ENCODE measurements at places on chromosomes 2 and 18.

- DNase-seq: no peak
Measured at GRCh38 chr18:73313476-73313875, 445.7 kb upstream of the NETO1 start.

GRCh38 chr2:23381485-23381884 is 3.5 kb upstream of the KLHL29 start:
- no peak for DNase-seq

DNA sequence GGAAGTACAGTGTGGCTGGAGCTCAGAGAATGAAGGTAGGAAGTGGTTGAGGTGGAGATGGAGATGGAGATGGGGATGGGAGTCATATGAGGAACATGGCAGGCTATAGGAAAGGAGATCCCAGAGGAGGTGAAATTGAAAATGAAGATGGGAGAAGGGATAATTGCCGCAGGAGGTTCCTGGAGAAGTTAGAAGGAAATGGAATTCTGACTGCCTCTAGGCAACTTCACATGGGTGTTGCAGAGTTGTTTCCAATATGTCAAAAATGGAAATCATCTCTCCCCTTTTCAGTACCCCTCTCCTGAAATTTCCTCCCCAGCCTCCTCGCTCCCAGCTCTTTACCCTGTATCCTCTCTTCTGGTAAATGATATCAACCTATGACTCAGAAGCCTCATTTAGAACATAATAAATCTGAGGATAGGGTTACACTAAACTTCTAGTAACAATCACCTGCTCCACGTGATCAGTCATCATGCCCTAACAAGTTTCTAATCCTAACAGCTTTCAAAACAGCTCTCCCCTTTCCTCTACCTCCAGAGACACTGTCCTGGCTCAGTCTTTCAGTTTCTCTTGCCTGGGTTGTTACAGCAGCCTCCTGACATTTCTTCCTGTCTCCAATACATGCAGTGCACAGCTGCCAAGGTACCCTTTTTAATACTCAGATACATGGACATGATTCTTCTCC is 201.9 kb upstream of the RBMS1 start:
- no peak for DNase-seq

GRCh38 chr2:181781078-181781786 is 100.9 kb upstream of the NEUROD1 start:
- DNase-seq: no peak

DNA sequence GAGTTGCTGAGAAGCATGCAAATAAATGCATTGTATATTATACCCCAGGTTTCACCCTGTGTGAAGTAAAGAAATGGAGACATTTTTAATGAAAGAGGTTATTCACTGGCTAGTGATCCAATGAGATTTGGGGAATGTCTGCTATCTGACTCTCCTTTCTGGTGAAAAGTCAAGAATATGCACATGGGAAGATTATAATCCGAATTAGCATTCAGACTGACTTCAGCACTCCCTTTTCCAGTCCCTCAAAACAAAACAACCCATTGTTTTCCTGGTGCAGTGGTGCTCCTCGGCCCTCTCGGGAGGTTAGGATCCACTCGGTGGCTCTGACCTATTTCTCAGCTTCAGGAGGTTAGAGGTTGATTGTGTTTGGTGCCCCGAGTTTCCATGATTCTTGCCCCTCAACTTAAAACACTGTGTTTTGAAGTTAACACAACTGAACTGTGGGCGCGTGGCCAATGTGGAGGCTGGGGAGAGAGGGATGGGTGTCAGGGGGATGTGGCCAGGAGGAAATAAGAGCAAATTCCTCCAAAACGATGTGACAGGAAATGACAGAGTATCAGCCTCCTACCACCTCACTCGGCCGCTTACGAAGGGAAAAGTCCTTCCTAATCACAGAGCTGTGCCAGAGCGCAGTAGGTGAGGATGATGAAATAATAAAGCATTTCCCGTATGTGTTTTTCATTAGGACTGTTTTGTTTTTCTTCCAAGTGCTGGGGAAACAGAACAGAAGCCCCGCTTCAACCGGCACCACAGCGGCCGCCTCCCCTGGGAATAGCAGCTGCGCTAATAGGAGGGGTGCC is 440.1 kb downstream of the MTX2 start:
- DNase-seq: peak; percentile 47

DNA sequence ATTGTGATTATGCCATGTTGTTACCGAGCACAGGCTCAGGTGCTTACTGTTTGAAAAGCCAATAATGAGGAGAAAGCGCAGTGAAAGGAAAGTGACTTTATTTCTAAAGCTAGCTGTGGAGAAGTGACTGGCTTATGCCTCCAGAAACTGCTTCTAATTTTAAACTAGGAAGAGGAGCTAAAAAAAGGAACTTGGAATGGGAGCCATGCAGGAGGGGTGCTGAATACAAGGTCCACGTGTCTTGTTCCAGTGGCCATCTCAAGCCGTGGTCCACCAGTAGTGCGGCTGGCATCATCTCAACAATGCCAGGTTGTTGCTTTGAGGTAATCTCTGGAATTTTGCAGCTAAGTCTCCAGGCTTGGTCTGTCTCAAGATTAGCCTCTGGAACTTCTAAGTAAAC is 282.0 kb downstream of the THSD7B start:
- DNase-seq: no peak

DNA sequence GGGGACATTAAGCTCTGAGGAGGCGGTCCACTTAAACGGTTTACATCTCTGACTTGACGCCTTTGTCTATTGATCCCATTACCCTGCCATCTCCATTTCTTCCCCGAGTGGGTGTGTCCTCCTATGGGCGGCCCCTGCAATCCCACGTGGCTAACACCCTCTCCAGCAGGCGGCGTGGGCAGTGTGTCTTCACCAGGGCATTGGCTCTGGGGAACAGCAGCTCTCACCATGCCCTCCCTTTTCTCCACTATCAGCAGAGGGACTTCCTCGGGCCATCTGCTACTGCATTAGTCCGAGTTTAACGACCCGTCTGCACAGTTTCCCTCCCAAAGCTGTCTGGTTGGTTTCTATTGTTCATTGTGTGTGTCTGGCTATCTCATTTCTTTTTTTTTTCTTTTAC is 511.9 kb upstream of the NRP2 start:
- no peak for DNase-seq

GRCh38 chr2:88590998-88591613 is 36.2 kb downstream of the EIF2AK3 start:
- peak; percentile 71 for DNase-seq

DNA sequence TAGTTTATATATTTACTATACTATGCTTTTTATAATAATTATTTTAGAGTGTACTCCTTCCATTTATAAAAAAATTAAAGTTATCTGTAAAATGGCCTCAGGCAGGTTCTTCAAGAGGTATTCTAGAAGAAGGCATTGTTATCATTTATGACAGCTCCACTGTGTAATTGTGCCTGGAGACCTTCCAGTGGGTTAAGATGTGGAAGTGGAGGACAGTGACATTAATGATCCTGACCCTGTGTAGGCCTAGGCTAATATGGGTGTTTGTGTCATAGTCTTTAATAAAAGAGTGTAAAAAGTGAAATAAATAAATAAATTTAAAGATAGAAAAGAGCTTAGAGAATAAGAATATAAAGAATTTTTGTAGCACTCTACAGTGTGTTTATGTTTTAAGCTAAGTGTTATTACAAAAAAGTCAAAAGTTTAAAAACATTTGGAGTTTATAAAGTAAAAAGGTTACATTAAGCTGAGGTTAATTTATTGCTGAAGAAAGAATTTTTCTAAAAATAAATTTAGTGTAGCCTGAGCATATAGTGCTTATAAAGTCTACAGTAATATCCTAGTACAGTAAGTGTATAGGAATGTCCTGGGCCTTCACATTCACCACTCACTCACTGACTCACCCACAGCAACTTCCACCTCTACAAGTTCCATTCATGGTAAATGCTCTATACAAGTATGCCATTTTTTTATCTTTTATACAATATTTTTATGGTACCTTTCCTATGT is 190.0 kb upstream of the SESTD1 start:
- DNase-seq: no peak

DNA sequence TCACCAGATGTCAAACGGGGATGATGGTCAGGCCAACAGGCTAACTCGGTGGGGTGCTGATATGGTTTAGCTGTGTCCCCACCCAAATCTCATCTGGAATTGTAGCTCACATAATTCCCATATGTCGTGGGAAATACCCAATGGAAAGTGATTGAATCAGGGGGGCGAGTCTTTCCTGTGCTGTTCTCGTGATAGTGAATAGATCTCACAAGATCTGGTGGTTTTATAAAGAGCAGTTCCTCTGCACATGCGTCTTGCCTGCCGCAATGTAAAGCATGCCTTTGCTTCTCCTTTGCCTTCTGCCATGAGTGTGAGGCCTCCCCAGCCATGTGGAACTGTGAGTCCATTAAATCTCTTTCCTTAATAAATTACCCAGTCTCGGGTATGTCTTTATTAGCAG is 74.4 kb upstream of the YWHAQ start:
- DNase-seq: no peak

DNA sequence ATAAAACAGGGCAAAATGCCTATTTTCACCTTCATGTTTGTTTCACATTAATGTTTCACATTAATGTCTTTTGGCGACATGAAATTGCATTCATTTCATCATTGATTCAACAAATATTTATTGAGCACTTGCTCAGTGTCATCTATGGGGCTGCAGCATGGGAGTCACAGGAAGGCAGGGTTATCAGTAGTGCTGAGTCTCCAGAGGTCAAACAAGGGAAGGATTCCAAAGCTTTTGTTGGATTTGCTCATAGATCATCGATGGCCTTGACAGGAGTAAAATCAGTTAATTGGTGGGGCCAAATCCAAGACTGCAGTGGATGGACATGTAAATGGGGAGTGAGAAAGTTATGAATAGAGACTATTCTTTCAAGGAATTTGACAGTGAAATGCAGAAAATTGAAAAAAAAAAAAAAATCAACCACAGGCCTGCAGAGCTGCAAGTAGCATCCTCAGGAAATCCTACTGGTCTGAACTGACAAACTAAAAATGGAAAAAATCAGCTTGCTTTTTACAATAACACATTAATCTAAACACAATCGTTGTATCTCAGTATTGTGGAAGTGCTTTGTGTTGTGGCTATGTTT is 1290.8 kb downstream of the DPP10 start:
- no peak for DNase-seq

DNA sequence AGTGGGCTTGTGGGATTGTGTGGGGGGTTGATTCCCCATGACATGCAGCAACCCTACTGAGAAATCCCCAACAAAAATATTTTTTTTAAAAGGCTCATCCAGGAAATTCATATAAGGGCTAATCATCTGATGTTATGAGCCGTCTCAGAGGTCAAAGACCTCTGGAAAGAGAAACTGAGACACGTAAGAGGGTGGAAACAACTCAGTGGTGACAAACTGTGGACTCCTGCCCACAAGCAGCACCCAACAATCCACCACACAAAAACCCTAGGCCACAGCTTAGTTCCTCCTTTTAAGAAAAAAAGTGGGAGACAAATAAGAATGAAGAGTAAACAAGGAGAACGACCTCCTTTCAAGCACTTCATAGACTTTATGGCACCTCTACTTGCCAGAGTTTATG is 1096.1 kb upstream of the NRXN1 start:
- no peak for DNase-seq

GRCh38 chr2:71876542-71877451 is 270.9 kb downstream of the CYP26B1 start:
- DNase-seq: no peak

DNA sequence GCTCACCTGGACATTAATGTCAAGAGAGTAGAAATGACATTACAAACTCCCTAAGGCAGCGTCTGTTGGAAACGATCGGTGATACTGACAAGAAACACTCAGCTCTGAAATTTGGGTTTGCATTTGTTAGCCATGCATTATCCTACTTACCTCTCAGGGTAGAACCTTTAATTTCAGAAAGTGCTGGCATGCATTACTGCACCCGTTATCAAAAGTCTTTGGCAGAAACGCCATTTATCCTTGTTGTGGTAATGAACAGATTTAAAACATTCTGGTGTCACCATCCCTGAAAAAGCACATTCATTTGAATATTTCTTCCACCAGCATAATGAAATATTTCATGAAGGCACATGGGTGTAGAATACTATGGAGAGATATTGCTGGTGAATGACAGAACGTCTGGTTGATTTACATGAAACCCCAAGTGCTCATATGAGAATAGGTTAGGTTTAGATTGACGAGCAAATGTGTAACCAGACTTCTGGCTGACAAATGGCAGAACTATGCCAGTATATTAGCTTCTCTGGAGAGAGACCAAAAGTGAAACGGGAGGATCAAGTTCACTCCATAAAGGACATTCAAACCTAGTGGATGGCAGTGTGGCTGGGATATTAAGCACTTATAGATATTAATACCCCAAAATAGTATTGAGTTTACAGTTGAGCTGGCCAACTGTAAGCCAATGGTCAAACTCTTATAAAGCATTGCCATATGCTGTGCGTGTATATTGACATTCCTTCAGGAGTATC is 53.5 kb upstream of the ITGB6 start:
- peak; percentile 63 for DNase-seq

DNA sequence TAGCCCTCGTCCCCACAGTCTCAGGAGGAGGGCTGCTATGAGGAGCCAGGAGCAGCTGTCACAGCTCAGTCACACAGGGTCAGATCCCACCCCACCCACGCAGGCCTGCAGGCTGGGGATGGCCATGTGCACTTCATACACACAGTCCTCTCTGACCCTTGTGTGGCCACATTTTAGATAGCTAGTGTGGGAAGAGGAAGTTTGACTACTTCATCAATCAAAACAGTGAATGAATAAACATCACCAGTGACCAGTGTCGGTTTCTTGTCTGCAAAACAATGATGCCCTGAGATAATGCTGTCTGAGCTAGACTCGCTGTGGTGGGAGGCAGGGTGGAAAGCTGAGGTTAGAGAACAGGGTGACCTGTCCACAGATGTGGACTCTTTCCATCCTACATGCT is 107.1 kb downstream of the PIEZO2 start:
- no peak for DNase-seq

DNA sequence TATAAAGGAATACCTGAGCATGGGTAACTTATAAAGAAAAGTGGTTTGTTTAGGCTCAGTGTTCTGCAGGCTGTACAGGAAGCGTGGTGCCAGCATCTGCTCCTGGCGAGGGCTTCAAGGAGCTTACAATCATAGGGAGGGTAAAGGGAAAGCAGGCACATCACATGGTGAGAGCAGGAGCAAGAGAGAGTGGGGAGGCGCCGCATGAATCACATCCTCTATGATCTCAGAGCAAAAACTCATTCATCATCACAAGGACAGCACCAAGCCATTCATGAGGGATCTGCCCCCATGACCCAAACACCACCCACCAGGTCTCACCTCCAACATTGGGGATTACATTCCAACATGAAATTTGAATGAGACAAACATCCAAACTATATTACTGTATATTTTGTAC is 32.5 kb downstream of the R3HDM1 start:
- DNase-seq: no peak

DNA sequence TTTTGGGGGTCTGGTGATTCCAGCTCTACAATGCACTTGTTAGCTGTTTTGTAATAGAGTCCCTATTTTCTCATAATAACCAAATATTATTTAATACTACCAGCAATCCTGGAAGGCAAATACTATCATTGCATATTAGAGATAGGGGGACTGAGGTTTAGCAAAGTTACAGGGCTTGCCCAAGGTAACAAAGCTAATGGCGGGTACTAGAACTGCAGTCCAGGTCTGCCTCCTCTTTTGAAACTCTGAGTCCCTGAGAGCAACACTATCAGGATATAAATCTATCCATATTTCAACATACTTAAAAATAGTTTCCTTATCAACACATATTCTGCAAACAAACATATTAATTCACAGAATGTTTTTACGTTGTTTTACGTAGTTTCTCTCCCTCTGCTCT is 235.5 kb upstream of the ACVR2A start:
- DNase-seq: no peak

- DNase-seq: peak; percentile 82
Measured at GRCh38 chr2:128584296-128584890, 265.7 kb upstream of the HS6ST1 start.

- DNase-seq: no peak
Measured at GRCh38 chr18:43276491-43276890, 799 bp downstream of the SYT4 start.

- no peak for DNase-seq
Measured at GRCh38 chr18:52341608-52342381, 1.8 kb downstream of the DCC start.

All from muscle of back (tissue), 13 donors.